Right renal cortex interstitium (tissue), 3 donors: ENCODE measurements at places on chromosomes 1 and 21. TPM values are rescaled to one million over a fixed set of nuclear protein-coding genes. Genes with fewer than 3 reads are reported as not detected.

DNA sequence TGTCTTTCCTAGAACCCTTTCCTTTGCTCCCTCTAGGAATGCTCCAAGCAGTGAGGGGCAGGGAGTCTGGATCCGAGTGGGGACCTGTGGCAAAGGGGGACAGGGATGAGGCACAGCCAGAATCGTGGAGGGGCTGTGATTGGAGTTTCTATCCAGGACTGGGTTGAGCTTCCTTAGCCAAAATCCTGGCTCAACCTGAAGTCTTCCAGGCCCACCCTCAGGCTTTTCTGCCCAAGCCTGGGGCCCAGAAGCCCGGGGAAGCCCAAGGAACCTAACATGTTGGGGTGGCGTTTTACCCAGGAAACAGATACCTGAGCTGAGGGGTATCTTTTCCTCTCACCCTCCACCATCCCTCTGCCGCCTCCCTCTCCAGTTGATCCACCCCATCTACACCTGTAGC is 5.4 kb downstream of the MYOG start:
- no peak for DNase-seq

DNA sequence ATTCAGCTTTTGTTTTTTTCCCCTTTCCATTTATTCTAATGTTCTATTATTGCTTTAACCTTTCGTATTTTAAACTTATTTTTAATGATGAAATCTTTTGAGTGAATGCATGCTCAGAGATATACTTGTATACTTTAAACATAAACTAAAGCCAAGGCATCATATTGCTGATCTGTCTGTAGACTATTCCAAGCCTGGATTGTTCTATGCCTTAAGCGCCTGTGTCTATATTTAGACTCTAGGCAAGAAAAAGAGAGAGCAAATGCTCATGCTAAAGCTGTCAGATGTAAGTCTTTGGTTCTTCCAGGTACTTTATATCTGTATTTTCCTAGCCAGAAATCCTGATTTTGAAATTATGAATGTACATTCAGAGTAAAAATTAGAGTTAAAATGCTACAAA is 14.4 kb downstream of the SH3GLB1 start:
- no peak for DNase-seq

DNA sequence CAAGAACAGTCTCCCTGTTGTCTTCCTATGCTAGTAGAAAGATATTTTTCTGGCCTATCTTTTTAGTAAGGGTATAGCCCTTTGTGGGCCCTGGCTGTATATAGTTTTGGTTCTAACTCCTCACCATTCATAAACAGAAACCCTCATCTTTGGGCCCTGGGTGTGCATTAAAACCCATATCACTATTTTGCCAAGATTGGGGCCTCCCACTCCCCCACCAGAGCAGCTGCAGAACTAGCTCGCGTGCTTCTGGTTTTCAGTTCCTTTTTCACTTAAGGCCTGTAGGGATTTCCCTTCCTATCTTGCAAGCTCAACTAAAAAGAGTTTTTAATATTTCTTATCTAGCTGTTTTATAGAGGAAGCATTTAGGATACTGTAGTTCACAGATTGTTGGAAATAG is 106.4 kb downstream of the RGL1 start:
- DNase-seq = no peak

- no peak for DNase-seq
Measured at GRCh38 chr21:45997205-45997494, 15.6 kb downstream of the COL6A1 start.

GRCh38 chr1:34053660-34054059 is 111.4 kb downstream of the CSMD2 start:
- no peak for DNase-seq

DNA sequence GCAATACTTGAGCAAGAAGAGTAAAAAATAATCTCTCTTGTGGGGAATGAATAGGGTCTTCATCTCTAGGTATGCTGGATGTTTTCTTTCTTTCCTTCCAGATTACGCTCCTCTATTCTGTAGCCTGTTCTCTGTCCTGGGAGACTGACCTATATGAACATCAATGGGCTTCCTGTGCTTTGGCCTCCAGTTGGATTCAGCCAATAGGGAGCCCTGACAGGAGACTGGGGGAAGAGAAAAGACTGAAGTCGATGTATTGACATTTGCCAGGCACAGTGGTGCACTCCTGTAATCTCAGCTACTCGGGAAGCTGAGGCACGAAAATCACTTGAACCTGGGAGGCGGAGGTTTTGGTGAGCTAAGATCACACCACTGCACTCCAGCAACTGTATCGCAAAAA is 17.6 kb downstream of the SEMA6C start:
- no peak for DNase-seq

DNA sequence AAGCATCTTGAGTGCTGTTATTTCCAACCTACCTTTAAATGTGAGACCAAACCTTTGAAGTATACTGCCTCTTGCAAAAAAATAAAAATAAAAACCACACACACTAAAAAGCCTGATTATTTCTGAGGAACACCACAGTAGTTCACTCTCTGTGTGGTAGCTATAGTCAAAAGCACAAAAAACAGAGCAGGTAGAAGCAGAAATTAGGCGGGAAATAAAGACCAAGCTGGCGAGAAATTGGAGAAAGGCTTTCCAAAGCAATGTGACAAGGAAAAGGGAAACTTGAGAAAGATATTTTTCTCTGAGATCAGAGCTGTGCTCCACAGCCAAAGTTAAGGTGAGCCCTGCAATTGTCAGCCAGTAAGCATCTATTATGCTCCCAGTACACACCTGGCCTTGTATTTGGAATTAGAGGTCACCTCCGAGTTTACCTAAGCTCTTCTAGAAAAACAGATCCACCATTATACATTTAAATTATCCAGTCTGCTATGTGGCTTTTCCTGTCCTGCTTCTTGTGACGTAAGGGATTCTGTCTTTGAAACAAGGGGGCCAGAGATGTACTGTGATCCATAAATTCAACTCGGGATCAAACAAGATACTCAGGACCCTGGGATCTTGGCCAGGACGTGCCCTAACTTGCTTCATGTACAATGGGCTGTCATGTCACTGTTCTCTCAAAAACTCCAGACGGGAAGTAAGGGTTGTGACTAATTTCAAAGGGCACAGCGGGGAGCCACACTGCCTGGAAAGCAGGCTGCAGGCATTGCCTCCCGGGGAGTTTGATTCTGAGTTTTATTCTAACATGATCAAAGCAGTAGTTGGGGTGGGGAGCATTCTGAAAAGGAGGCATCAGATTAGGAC is 39.8 kb upstream of the RAB4A start:
- DNase-seq = no peak

- no peak for DNase-seq
Measured at GRCh38 chr1:246367041-246367440, 140.0 kb downstream of the SMYD3 start.

GRCh38 chr1:204017032-204017431 is 55.9 kb upstream of the SOX13 start:
- DNase-seq = no peak

MXRA8 gene
- polyA plus RNA-seq = 145 TPM

LRRC53 gene
- polyA plus RNA-seq = 0.07 TPM

HSPA6 gene
- polyA plus RNA-seq = 0.28 TPM

OR14K1 gene
- not detected for polyA plus RNA-seq

CHD5 gene
- 0.35 TPM for polyA plus RNA-seq

TPR gene
- 116 TPM for polyA plus RNA-seq

LCE1C gene
- not detected for polyA plus RNA-seq
